NCI-H2081 (cell line): ENCODE measurements at places on chromosomes 4 and X.

DNA sequence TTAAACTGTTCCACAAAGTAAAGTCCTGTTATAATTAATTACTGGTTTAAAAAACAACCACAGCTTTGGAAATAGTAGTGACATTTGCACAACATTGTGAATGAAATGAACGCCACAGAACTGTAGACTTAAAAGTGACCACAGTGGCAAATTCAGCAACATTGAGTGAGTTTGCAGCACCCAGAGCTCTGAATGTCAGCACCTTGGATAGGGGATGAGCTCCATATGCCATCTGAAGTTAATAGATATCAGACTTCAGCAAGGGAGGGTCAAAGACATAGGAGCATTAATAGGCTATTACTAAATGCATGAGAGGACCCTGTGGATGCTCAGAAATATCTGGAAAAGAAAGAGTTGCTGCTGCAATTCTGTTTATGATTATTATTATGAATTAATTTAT is 55.3 kb upstream of the KCNIP4 start:
- DNase-seq, result no peak

DNA sequence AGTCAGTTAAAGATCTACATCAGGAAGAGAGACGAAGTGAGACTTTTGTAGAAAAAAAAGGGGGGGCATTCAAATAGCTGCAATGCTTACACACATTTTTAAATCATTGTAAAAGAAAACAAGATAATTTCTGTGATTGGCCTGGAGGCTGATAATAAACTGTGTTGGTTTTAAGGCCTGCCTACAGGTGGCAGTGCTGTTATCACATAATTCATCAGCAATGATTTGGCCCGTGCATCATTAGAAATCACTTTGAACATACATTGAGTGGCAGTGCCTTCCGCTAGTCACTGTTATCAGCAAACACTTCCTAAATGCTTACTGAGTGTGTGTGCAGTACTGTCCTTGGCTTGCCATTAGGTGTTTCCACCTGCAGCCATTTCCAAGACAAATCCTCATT is 831.9 kb downstream of the TRIML1 start:
- DNase-seq, result peak; percentile 28

GRCh38 chr4:86961116-86961515 is 26.3 kb downstream of the AFF1 start:
- DNase-seq, result no peak

GRCh38 chrX:31993637-31994036 is 921.8 kb upstream of the FTHL17 start:
- peak; percentile 62 for DNase-seq

DNA sequence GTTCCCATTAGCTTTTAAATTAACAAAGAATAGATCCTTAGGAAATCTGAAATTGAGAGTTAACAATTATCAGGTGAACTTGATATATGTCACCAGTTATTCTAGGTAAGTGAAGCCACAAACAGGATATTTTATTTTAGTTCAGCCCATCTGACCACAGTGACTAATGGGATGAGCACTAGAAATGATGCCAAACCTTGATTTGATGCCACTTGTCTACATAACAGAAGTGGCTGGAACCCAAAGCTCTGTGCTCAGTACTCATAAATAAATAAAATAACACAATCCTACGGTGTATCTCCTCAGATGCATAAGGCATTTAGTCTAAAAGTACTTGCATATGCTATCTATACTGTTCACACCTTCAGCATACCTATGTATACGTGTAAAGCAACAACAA is 12.2 kb downstream of the SLITRK4 start:
- DNase-seq, result no peak
